ENCODE measurements at places on chromosomes 12 and 14.

GRCh38 chr14:29350496-29350895 lies 577.2 kb downstream of the PRKD1 start:
- H3K27ac ChIP-seq, result no peak overlapping the region
- no peaks in the 10 kb centered on the region for H3K36me3 ChIP-seq
- no peak overlapping the region for H3K4me3 ChIP-seq
- H3K27me3 ChIP-seq, result no peaks in the 10 kb centered on the region
- no peak for DNase-seq

GRCh38 chr12:55420307-55420962 lies 5.6 kb upstream of the OR6C76 start:
- no peak overlapping the region for H3K27ac ChIP-seq
- DNase-seq, result peak; percentile 48
- no peaks in the 10 kb centered on the region for H3K36me3 ChIP-seq
- no peaks in the 10 kb centered on the region for H3K27me3 ChIP-seq

DNA sequence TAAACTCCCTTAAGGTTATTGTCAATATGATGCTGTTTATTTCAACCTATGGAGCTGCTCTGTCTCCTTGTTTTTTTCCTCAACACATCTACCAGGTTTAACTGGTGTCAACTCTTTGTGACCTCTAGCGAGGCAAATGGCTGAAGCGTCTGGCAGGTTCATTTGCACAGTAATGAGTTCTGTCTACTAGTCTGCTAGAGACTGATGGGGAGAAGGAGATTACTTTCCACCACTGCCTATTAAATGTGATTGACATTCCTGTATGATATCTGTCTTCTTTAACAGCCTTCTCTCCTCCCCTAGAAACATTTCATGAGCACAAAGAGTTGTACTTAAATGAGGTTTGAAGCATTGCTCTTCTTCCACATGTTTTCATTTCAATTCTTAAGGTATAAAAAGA lies 253.7 kb downstream of the SLC6A15 start:
- H3K36me3 ChIP-seq, result no peaks in the 10 kb centered on the region
- no peak for DNase-seq
- H3K4me3 ChIP-seq, result no peak overlapping the region
- no peak overlapping the region for H3K27ac ChIP-seq
- no peaks in the 10 kb centered on the region for H3K27me3 ChIP-seq

- no peak for DNase-seq
- no peaks in the 10 kb centered on the region for H3K27me3 ChIP-seq
- H3K4me3 ChIP-seq, result no peak overlapping the region
- H3K27ac ChIP-seq, result no peak overlapping the region
- no peaks in the 10 kb centered on the region for H3K4me1 ChIP-seq
These were observed 43.0 kb downstream of the TXNRD1 start for GRCh38 chr12:104258476-104259067.

DNA sequence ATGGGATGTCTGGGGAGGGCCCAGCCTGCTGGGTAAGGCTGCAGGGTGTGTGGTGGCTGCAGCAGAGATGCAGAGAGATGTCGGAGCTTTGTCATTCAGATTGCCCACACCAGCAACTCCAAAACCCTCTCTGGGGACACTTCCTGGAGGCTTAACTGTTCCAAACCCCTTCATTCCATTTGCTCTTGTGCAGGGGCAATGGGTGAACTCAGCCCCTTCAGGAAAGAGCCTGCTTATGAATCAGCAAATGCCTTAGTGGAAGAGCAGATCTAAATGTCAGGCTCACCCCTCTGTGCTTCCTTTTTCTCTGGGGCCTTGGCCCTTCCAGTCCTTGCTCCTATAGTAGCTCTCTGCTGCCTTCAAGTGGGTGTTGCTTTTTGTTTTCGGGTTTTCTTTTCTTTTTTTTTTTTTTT lies 36.7 kb upstream of the GPATCH2L start:
- peaks cover 8% of the 10 kb centered on the region for H3K27me3 ChIP-seq
- H3K4me1 ChIP-seq, result no peaks in the 10 kb centered on the region
- no peak overlapping the region for H3K27ac ChIP-seq
- no peaks in the 10 kb centered on the region for H3K36me3 ChIP-seq
- no peak overlapping the region for H3K4me3 ChIP-seq
- DNase-seq, result no peak

DNA sequence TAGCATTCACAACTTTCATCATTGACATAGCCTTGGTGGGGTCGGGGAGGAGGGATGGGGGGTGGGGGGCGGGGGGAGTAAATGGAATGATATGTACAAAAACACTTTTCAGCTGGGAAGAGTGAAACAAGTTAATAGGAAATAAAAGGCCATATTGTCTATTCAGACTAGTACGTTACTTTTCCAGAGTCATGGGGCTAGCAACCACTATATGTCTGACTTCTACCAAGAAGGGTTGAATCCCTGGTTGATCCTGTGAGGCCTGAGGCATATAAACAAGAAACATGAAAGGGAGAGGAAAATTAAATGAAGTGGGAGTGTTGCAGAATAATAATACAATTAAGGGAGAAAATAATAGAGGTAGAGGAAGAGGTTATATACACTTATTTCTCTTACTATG lies 225.5 kb downstream of the ERC1 start:
- no peaks in the 10 kb centered on the region for H3K4me1 ChIP-seq
- H3K27me3 ChIP-seq, result no peaks in the 10 kb centered on the region
- H3K4me3 ChIP-seq, result no peak overlapping the region
- H3K27ac ChIP-seq, result no peak overlapping the region
- no peaks in the 10 kb centered on the region for H3K36me3 ChIP-seq
- no peak for DNase-seq

DNA sequence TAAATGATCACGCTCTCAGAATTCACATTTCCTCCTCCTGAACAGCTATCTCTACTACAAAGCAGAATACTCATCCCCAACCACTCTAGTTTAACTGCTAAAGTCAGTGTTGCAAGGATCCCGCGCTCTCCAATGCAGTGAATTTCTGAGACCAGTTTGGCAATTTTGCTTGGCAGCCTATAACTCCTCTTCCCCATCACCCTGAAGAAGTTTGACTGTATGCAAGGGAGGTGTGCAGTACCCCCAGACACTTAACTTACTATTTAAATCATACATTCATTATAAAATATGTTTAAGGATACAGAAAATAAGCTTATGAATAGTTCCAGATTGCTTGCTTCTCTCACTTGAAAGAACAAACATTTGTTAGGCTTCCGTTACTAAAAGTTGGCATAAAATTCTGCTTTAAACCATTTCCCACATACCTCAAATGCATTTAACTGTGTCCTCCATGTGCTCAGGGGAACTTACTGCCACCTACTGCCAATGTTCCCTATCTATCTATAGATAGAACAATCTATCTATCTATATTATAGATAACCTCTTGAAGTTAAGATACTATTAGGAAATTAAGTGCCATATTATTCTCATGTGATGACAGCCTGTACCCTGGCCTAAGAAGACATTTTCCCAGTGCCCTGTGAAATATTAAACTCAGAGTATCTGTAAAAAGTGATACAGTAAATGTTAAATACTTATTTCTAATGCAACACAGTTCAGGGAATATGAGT lies 2.4 kb downstream of the LGR5 start:
- peaks cover 19% of the 10 kb centered on the region for H3K4me1 ChIP-seq
- H3K27ac ChIP-seq, result no peak overlapping the region
- no peak for DNase-seq

- peak overlapping the region; percentile 21 for H3K4me3 ChIP-seq
- no peaks in the 10 kb centered on the region for H3K27me3 ChIP-seq
- peaks cover 36% of the 10 kb centered on the region for H3K4me1 ChIP-seq
- H3K27ac ChIP-seq, result peak overlapping the region; percentile 72
- H3K36me3 ChIP-seq, result no peaks in the 10 kb centered on the region
These were observed 30.7 kb downstream of the P2RX4 start for GRCh38 chr12:121240484-121241101.

GRCh38 chr12:14989790-14990189 lies 16.9 kb downstream of the PDE6H start:
- no peak for DNase-seq
- no peaks in the 10 kb centered on the region for H3K4me1 ChIP-seq

DNA sequence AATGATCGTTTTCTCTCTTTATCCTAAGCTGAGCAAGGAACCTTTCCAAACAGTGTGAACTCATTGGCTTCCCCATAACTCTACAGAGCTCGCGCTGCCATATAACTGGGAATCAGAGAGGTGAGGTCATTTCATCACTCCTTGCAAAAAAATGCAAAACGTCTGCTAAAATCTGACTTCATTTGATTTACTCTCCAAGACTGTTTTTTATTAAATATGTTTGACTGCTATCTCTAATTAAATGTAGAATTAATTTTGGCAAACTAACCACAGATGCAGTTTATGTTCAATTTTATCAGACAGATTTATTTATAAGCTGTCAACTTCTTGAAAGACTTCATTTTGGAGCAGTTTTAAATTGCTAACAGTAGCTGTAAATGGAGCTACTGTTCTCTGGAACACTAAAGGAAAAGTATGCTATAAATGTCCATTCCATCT lies 131.6 kb upstream of the SOX5 start:
- no peak overlapping the region for H3K4me3 ChIP-seq
- no peak for DNase-seq
- no peak overlapping the region for H3K27ac ChIP-seq
- H3K4me1 ChIP-seq, result no peaks in the 10 kb centered on the region

DNA sequence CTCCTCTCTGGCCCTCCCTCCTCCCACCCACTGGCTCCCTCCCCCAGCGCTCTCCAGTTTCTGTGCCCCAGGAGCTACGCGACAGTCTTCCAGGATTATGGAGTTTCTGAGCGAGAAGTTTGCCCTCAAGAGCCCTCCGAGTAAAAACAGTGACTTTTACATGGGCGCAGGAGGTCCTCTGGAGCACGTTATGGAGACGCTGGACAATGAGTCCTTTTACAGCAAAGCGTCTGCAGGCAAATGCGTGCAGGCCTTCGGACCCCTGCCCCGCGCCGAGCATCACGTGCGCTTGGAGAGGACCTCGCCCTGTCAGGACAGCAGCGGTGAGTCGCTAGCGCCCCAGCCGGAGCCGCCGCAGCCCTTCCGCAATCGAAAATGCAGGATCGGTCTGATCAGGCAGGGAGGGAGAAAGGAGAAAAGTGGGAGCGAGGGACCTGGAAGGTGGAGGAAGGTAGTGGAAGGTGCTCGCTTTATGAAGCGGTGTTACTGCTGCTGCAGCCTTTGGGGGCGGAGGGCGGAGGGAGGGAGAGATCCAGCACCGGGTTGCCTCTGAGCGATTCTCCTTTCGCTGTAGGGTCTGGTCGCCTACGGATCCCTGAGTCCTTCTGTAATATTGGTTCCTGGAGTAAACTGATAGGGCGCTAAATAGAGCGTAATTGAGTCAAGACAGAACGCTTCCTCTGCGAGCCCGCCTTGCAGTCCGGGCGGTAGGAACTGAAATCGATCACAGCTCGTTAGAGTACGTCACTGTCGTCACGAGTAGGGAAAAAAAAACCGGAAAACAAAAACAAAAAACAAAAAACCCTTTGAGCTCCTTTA lies at the start of gene ALX1:
ALX1 (plus strand) TSS at position 56 of the 819 bp plus-strand sequence; CDS start at position 98, 42 bp downstream.
- no peaks in the 10 kb centered on the region for H3K36me3 ChIP-seq
- no peak within 1 kb of the TSS for H3K27ac ChIP-seq
- H3K4me1 ChIP-seq, result peaks cover 26% of the 10 kb centered on the region
- H3K4me3 ChIP-seq, result peak within 1 kb of the TSS; percentile 64
- H3K27me3 ChIP-seq, result peaks cover 60% of the 10 kb centered on the region

GRCh38 chr12:121712190-121712460 lies 427 bp upstream of the TMEM120B start:
- no peaks in the 10 kb centered on the region for H3K36me3 ChIP-seq
- H3K4me3 ChIP-seq, result peak overlapping the region; percentile 95
- H3K27me3 ChIP-seq, result no peaks in the 10 kb centered on the region
- peak; percentile 80 for DNase-seq
- peaks cover 7% of the 10 kb centered on the region for H3K4me1 ChIP-seq

- H3K27ac ChIP-seq, result no peak overlapping the region
- no peak overlapping the region for H3K4me3 ChIP-seq
- no peaks in the 10 kb centered on the region for H3K4me1 ChIP-seq
- DNase-seq, result no peak
- no peaks in the 10 kb centered on the region for H3K36me3 ChIP-seq
These were observed 39.1 kb downstream of the MAGOHB start for GRCh38 chr12:10574307-10574706.

DNA sequence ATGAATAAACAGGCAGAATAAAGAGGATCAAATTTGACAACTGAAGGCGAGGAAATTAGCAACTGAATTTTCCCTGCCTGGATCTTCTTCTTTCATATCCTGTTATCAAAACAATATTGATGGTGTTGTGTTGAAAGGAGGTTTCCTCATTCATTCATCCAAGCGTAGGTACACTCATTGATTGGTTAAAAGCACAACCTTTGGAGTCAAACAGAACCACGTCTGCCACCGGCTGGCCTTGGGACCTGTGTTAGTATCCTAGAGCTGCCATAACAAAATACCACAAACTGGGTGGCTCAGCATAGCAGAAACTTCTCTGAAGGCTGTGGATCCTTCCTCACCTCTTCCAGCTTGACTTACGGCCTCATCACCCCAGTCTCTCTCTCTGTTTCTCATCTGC lies 268.6 kb upstream of the PWP1 start:
- H3K4me3 ChIP-seq, result no peak overlapping the region
- H3K4me1 ChIP-seq, result no peaks in the 10 kb centered on the region
- DNase-seq, result no peak
- H3K36me3 ChIP-seq, result no peaks in the 10 kb centered on the region

GRCh38 chr12:117148642-117149041 lies 41.6 kb downstream of the FBXO21 start:
- H3K4me3 ChIP-seq, result no peak overlapping the region
- peaks cover 31% of the 10 kb centered on the region for H3K4me1 ChIP-seq
- H3K36me3 ChIP-seq, result peaks cover 97% of the 10 kb centered on the region
- DNase-seq, result no peak
- no peak overlapping the region for H3K27ac ChIP-seq

DNA sequence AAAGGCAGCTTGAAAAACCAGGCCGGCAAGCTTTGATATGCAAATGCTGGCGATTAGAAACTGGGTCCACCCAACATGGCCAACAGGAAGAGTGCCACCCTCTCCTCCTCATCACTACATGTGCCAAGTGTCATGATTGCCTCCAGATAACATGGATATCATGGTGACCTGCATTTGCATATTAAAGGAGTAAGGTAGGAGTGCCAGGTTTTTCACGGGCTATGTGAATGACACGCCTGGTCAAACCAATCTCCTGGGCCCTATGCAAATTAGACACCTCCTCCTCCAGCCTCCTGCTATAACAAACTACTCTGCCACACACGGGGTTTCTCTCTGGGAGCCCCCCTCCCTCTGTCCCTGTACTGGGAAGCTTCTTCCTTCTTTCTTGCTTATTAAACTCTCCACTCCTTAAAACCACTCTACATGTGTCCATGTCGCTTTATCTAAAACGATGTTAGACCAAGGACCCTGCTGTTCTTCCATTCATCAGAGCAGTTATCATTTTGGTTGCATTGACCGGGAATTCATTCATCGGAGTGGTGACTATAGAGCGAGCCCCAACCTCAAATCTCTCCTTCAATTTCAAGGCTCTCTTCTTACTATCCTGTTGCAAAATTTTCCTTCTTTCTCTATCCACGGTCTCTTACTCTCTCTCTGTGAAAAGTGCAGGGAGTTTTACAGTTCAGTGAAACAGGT lies 27.5 kb downstream of the APOBEC1 start:
- peaks cover 26% of the 10 kb centered on the region for H3K4me1 ChIP-seq
- DNase-seq, result no peak
- no peak overlapping the region for H3K27ac ChIP-seq
- no peaks in the 10 kb centered on the region for H3K27me3 ChIP-seq
- H3K36me3 ChIP-seq, result no peaks in the 10 kb centered on the region

- H3K4me3 ChIP-seq, result no peak overlapping the region
- H3K36me3 ChIP-seq, result peaks cover 35% of the 10 kb centered on the region
- no peaks in the 10 kb centered on the region for H3K27me3 ChIP-seq
These were observed 48.8 kb downstream of the MARK3 start for GRCh38 chr14:103433916-103434563.

- H3K4me1 ChIP-seq, result no peaks in the 10 kb centered on the region
- H3K27me3 ChIP-seq, result no peaks in the 10 kb centered on the region
- H3K4me3 ChIP-seq, result no peak overlapping the region
- no peak for DNase-seq
- H3K27ac ChIP-seq, result no peak overlapping the region
These were observed 105.4 kb downstream of the FUT8 start for GRCh38 chr14:65517635-65518542.

Measured in spleen (tissue), 13 donors.